ENCODE measurements at places on chromosomes 12 and 14. TPM values are rescaled to one million over a fixed set of nuclear protein-coding genes. Genes with fewer than 3 reads are reported as not detected.

KCNC2 gene
- total RNA-seq: not detected

- no peaks in the 10 kb centered on the region for H3K4me1 ChIP-seq
- DNase-seq: no peak
- no peak overlapping the region for H3K27ac ChIP-seq
- no peak overlapping the region for H3K4me3 ChIP-seq
- no peaks in the 10 kb centered on the region for H3K36me3 ChIP-seq
- H3K27me3 ChIP-seq: no peaks in the 10 kb centered on the region
Measured at GRCh38 chr12:97487470-97487869, 24.9 kb downstream of the RMST start.

DNA sequence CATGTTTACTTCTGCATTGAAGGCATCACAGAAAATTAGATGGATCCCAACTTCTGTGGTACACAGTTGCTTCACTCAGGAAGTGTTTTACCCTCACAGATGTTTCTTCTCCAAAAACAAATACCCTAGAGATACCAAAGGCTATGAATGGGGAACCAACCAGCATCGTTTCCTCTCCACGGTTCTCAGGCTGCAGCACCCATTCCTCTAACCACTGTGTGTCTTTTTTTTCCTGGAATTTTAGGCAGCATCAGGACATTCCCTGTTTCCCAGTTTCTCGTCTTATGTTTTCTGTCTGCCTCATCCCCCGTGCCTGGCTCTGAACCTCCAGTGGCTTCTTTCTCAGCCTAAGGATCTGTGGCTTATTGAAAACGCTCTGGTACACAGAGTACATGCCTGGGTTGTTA, 72.0 kb upstream of the TBX5 start:
- no peak for DNase-seq
- peaks cover 45% of the 10 kb centered on the region for H3K27me3 ChIP-seq
- peaks cover 6% of the 10 kb centered on the region for H3K4me1 ChIP-seq
- H3K36me3 ChIP-seq: peaks cover 2% of the 10 kb centered on the region
- H3K27ac ChIP-seq: no peak overlapping the region

DNA sequence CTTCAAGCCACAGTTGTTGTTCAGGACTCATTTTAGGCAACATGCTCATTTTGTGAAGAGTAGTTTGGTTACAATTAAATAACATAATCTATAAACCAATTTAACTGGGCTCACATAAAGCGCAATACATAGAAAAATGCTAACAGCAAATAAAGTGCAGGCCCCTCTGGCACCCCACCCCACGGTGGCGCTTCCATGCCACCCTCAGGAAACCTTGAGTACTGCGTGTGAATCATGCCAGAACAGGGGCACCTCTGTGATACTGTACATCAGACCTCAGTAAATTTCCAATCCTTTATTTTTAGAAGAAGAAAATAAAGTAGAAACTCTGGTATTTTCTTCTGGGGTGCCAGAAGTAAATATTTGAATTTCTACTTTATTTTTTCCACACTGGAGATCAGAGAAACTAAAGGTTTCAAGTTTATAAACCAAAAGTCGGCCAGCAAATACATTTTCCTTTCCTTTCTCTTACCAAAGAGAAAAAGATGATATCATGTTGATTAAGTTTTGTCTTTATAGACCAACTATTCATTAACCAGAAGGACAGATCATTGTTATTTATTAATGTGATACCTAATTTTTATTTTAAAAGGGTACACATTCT, 316.8 kb downstream of the PAWR start:
- H3K36me3 ChIP-seq: no peaks in the 10 kb centered on the region
- no peak overlapping the region for H3K4me3 ChIP-seq
- H3K27me3 ChIP-seq: no peaks in the 10 kb centered on the region

CLEC1A gene
- not detected for total RNA-seq

DNA sequence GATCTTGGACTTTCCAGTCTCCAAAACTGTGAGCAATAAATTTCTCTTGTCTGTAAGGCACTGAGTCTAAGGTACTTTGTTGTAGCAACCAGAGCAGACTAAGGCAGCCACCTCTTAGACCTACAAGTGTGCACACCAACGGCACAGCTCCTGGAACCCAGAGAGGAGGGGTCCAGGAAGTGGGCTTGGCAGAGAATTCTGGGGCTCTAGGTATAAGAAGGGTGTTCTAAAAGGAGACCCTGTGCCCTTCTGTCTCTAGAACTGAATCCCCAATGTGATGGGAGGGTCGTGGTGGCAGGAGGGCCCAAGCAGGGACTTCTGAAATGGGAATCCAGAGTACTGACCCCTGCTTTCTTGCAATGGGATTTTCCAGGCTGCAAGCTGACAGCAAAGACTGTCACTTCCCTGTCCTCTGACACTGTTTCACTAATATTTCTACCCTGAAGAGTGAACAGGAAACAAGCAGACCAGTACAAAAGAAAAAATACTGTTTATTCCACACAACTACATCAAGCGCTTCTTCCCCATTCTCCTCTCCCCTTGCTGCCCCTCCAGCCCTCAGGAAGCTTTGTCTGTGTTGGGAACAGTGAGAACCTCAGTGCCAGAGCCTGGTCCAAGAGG, 13.6 kb upstream of the TFCP2 start:
- no peak for DNase-seq
- H3K4me1 ChIP-seq: no peaks in the 10 kb centered on the region
- no peak overlapping the region for H3K4me3 ChIP-seq
- no peak overlapping the region for H3K27ac ChIP-seq
- H3K27me3 ChIP-seq: no peaks in the 10 kb centered on the region
- H3K36me3 ChIP-seq: no peaks in the 10 kb centered on the region

- peak overlapping the region; percentile 16 for H3K27ac ChIP-seq
- H3K36me3 ChIP-seq: peaks cover 14% of the 10 kb centered on the region
- H3K4me1 ChIP-seq: peaks cover 2% of the 10 kb centered on the region
- no peaks in the 10 kb centered on the region for H3K27me3 ChIP-seq
Measured at GRCh38 chr12:121505513-121505912, 75.3 kb downstream of the KDM2B start.

GRCh38 chr14:93606091-93606490, 175.4 kb downstream of the UNC79 start:
- no peak for DNase-seq
- no peak overlapping the region for H3K27ac ChIP-seq

Data from activated CD8-positive, alpha-beta T cell treated with anti-CD3 and anti-CD28 coated beads, Interleukin-2, amount 10 ng/mL, durations not matched to agents 7 days and 5 days (primary cell).